Naive thymus-derived CD8-positive, alpha-beta T cell (primary cell): ENCODE measurements at places on chromosomes 4 and X. TPM values are rescaled to one million over a fixed set of nuclear protein-coding genes. Genes with fewer than 3 reads are reported as not detected.

GRCh38 chr4:17013382-17014006, 115.0 kb upstream of the LDB2 start:
- no peaks in the 10 kb centered on the region for H3K4me1 ChIP-seq
- H3K27ac ChIP-seq = no peak overlapping the region

- H3K27me3 ChIP-seq = no peaks in the 10 kb centered on the region
- no peak overlapping the region for H3K4me3 ChIP-seq
- no peaks in the 10 kb centered on the region for H3K36me3 ChIP-seq
- no peak for DNase-seq
These were observed 809.6 kb downstream of the PDHA2 start for GRCh38 chr4:96649536-96649935.

- H3K36me3 ChIP-seq = peaks cover 8% of the 10 kb centered on the region
- no peaks in the 10 kb centered on the region for H3K4me1 ChIP-seq
- no peak for DNase-seq
- no peak overlapping the region for H3K27ac ChIP-seq
- peaks cover 3% of the 10 kb centered on the region for H3K27me3 ChIP-seq
These were observed 19.4 kb downstream of the CLDN22 start for GRCh38 chr4:183300655-183301054.

DNA sequence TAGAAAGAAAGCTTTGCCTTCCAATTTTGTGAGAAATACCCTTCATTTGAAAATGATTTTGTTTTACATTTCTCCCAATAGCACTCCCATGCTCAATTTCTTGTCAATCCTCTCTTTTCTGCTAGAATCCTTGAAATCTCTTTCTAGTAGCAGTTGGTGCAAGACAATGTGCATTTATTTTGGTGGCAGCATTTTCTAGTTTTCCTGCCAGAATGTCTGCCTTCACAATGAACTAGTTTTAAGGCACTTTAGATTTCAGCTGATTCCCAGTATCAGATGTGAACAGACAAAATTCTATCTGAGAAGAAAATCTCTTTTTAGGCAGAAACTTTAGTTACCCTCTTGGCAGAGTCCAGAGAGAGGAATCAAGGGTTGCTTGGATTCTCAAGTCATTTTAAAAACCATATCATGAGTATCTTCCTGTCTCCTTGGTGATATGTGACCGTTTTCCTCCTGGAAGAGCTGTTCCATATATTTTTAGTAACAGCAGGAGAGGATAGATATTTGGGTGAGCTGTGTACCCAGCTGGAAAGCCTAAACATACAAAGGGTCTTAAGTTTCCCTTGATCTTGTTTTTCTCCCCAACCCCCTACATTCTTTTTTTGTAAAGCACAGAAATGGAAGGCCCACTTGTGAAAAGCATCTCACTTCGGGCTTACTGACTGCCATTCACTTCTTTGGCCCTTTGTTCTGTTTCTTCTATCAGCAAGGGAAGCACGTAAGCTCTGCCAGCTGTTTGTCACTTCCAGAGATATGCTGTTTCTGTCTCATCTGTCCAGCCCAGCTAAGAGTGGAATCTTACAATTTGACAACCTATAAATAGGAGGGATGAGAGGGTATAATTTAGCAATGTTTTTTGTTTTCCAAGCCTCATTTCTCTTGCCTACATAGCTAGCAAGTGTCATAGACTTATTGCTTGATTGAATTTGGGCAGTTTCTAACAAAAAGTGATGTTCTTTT, 38.7 kb downstream of the TSPAN7 start:
- no peak overlapping the region for H3K27ac ChIP-seq
- peaks cover 8% of the 10 kb centered on the region for H3K27me3 ChIP-seq
- H3K4me1 ChIP-seq = no peaks in the 10 kb centered on the region

GRCh38 chrX:57177070-57177469, 39.9 kb upstream of the SPIN2A start:
- H3K36me3 ChIP-seq = no peaks in the 10 kb centered on the region
- no peaks in the 10 kb centered on the region for H3K27me3 ChIP-seq
- H3K4me1 ChIP-seq = no peaks in the 10 kb centered on the region
- no peak overlapping the region for H3K4me3 ChIP-seq
- H3K27ac ChIP-seq = no peak overlapping the region

DNA sequence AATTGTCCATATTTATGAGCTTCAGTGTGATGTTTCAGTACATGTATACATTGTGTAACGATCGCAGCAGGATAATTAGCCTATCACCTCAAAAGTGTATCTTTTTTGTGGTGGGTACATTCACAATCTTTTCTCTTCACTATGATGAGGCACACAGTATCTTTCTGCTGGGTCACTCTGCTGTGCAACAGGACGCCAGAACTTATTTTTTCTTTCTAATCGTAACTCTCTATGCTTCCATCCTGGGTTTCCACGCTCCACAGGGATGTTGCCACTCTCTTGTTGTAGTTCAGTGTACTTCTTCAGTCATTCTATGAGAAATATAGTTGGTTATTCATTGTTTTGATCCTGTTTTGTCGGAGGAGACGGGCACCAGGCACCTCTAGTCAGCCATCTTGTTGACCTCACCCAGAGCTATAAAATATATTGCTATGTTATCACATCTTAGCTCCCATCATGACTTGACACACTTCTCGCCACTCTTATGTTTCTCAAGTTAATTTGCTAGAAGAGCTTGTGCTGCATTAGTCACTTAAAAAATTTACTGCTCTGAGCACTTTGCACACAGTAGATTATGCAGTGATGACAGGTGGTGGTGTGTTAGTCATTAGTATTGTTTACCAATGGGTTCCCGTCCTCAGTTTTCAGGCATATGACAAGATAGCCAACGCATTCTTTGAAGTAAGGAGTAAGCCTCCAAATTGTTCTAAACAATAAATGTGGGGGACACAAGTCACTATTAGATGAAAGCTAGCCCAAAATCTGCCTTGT, 1002.7 kb upstream of the PCDH7 start:
- DNase-seq = no peak
- no peaks in the 10 kb centered on the region for H3K36me3 ChIP-seq
- no peaks in the 10 kb centered on the region for H3K4me1 ChIP-seq
- no peaks in the 10 kb centered on the region for H3K27me3 ChIP-seq
- no peak overlapping the region for H3K27ac ChIP-seq
- H3K4me3 ChIP-seq = no peak overlapping the region

Gene GATA1
- not detected for total RNA-seq
